A549 treated with CORT108297 at 1 μM for 4 hours (cell line): ENCODE measurements at places on chromosomes 16 and 17. TPM values are rescaled to one million over a fixed set of nuclear protein-coding genes. Genes with fewer than 3 reads are reported as not detected.

Gene HOXB7
- total RNA-seq, result 32.6 to 36.9 TPM (median 33.6 TPM) in 5 replicates

Gene CLDN7
- total RNA-seq, result 0.84 to 1.2 TPM (median 0.97 TPM) in 5 replicates

Gene C17orf78
- total RNA-seq, result not detected in 5 replicates

Gene CCDC200
- total RNA-seq, result not detected in 5 replicates

Gene FBXO39
- not detected in 5 replicates for total RNA-seq

Gene SMIM36
- total RNA-seq, result not detected in 5 replicates

Gene TXNL4B
- 16.5 to 23.8 TPM (median 22.7 TPM) in 5 replicates for total RNA-seq

Gene MARVELD3
- total RNA-seq, result 0.13 to 0.47 TPM (median 0.25 TPM) in 5 replicates

Gene HOXB13
- total RNA-seq, result 2.1 to 2.6 TPM (median 2.4 TPM) in 5 replicates

Gene KRTAP4-3
- total RNA-seq, result not detected in 5 replicates

Gene NXN
- total RNA-seq, result 22.3 to 27.3 TPM (median 26.6 TPM) in 5 replicates

Gene TMED6
- 0.11 TPM in 1 of 5 replicates, not detected in the others for total RNA-seq

Gene SALL1
- 0.11 to 0.39 TPM (median 0.29 TPM) in 5 replicates for total RNA-seq

Gene CFAP52
- total RNA-seq, result 0.12 TPM in 1 of 5 replicates, not detected in the others
